ENCODE measurements at places on chromosomes 2 and 18. TPM values are rescaled to one million over a fixed set of nuclear protein-coding genes. Genes with fewer than 3 reads are reported as not detected.

SERPINB7 gene
- not detected for total RNA-seq

UBR3 gene
- 25.3 TPM for total RNA-seq

KCNS3 gene
- not detected for total RNA-seq

COMMD1 gene
- total RNA-seq: 20.4 TPM

INHA gene
- 0.23 TPM for total RNA-seq

TXNDC2 gene
- total RNA-seq: not detected

ANO7 gene
- 5.3 TPM for total RNA-seq

BOLL gene
- total RNA-seq: not detected

CAPN14 gene
- total RNA-seq: 1.0 TPM

MERTK gene
- 1.0 TPM for total RNA-seq

PROC gene
- total RNA-seq: not detected

CTNNA2 gene
- total RNA-seq: not detected

IFIH1 gene
- 39.1 TPM for total RNA-seq

ALPP gene
- 0.53 TPM for total RNA-seq

C2orf15 gene
- 2.1 TPM for total RNA-seq

ADRA2B gene
- total RNA-seq: 0.61 TPM

CENPA gene
- total RNA-seq: 38.1 TPM

LMAN1 gene
- total RNA-seq: 144 TPM

PSMA8 gene
- 0.45 TPM for total RNA-seq

FSHR gene
- total RNA-seq: not detected

GREB1L gene
- total RNA-seq: not detected

CRYGD gene
- total RNA-seq: not detected

CGREF1 gene
- total RNA-seq: 15.8 TPM

SP3 gene
- total RNA-seq: 161 TPM

CD8B2 gene
- total RNA-seq: 0.76 TPM

TEX44 gene
- total RNA-seq: not detected
